Liver (tissue), 10 donors: ENCODE measurements at places on chromosomes 3 and 15.

DNA sequence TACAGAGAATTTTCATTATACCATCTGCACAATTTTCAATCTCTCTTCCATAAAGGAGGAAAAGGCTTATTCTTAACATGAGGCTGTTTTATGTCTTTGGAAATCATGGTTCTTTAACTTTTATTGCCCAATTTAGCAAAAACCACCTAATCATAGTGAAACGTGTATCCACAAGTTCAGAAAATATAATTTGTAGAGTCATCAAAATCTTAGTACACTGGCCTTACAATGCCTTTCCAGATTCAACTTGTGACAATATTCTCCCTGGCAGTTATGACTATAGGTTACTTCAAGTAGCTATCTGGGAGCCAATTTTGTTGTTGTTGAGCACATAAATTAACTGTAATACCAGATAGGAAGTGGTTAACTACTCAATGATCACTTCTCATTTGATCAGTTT, 10.9 kb downstream of the BNIP2 start:
- no peak for DNase-seq
- no peaks in the 10 kb centered on the region for H3K27me3 ChIP-seq
- H3K4me3 ChIP-seq = no peak overlapping the region
- peaks cover 35% of the 10 kb centered on the region for H3K36me3 ChIP-seq

- H3K27ac ChIP-seq = peak overlapping the region; percentile 89
- H3K4me1 ChIP-seq = peaks cover 30% of the 10 kb centered on the region
- no peaks in the 10 kb centered on the region for H3K27me3 ChIP-seq
- peak overlapping the region; percentile 58 for H3K4me3 ChIP-seq
- no peak for DNase-seq
- H3K36me3 ChIP-seq = no peaks in the 10 kb centered on the region
These were observed 443 bp upstream of the NR2F2 start for GRCh38 chr15:96330064-96330449.

GRCh38 chr3:125585595-125586223, 9.6 kb downstream of the OSBPL11 start:
- peaks cover 2% of the 10 kb centered on the region for H3K4me1 ChIP-seq
- no peak overlapping the region for H3K4me3 ChIP-seq
- H3K27ac ChIP-seq = no peak overlapping the region
- H3K27me3 ChIP-seq = no peaks in the 10 kb centered on the region

GRCh38 chr15:101579631-101580163, 72.5 kb downstream of the TM2D3 start:
- H3K4me1 ChIP-seq = no peaks in the 10 kb centered on the region
- H3K4me3 ChIP-seq = no peak overlapping the region
- no peaks in the 10 kb centered on the region for H3K36me3 ChIP-seq
- no peak overlapping the region for H3K27ac ChIP-seq
- no peaks in the 10 kb centered on the region for H3K27me3 ChIP-seq

DNA sequence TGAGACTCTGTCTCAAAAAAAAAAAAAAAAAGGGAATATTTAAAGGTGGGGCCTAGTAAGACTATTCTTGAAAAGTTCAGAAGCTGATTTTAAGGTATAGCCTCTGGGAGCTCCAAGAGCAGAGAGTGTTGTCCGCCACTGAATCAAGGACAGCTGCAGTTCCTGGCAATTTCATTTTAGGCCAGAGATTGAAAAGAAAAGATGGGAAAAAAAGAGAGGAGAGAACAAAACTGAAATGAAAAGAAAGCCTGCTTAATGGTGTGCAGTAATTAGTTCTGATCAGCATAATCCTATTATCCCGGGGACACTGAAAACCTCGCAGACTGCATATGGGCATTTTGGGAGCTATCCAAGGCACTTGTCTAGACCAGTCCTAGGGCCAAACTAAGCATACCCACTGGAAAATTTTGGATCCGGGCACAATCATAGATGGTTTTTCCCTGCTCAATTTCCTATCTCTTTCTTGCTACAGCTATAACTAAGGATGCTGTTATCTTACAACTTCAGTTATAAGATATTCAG, 43.2 kb downstream of the EHHADH start:
- DNase-seq = no peak
- no peaks in the 10 kb centered on the region for H3K27me3 ChIP-seq
- H3K4me1 ChIP-seq = no peaks in the 10 kb centered on the region
- H3K27ac ChIP-seq = no peak overlapping the region
- no peak overlapping the region for H3K4me3 ChIP-seq
- H3K36me3 ChIP-seq = peaks cover 24% of the 10 kb centered on the region

- DNase-seq = peak; percentile 38
- peaks cover 17% of the 10 kb centered on the region for H3K36me3 ChIP-seq
- peaks cover 39% of the 10 kb centered on the region for H3K4me1 ChIP-seq
- H3K27ac ChIP-seq = peak overlapping the region; percentile 46
- no peaks in the 10 kb centered on the region for H3K27me3 ChIP-seq
These were observed 94.8 kb downstream of the FLNB start for GRCh38 chr3:58102976-58103451.

DNA sequence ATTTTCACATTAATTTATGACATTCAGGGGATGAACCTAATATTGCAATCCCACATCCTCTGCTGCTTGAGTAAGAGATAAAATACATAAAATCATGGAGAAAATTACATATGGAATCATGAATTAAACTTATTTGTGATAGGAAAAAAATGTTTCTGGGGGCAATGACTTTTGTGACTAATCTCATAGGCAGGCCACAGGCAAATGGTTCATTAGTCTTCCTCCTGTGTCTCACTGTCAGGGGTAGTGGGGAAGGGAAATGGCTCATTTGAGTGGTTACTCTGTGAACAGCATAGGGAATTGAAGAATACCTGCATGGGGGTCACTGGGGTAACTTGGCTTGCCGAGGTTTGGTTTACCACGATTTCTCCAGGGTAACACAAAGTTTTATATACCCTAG, 72.0 kb downstream of the TFG start:
- no peak overlapping the region for H3K4me3 ChIP-seq
- no peaks in the 10 kb centered on the region for H3K4me1 ChIP-seq
- H3K27me3 ChIP-seq = no peaks in the 10 kb centered on the region
- no peaks in the 10 kb centered on the region for H3K36me3 ChIP-seq

DNA sequence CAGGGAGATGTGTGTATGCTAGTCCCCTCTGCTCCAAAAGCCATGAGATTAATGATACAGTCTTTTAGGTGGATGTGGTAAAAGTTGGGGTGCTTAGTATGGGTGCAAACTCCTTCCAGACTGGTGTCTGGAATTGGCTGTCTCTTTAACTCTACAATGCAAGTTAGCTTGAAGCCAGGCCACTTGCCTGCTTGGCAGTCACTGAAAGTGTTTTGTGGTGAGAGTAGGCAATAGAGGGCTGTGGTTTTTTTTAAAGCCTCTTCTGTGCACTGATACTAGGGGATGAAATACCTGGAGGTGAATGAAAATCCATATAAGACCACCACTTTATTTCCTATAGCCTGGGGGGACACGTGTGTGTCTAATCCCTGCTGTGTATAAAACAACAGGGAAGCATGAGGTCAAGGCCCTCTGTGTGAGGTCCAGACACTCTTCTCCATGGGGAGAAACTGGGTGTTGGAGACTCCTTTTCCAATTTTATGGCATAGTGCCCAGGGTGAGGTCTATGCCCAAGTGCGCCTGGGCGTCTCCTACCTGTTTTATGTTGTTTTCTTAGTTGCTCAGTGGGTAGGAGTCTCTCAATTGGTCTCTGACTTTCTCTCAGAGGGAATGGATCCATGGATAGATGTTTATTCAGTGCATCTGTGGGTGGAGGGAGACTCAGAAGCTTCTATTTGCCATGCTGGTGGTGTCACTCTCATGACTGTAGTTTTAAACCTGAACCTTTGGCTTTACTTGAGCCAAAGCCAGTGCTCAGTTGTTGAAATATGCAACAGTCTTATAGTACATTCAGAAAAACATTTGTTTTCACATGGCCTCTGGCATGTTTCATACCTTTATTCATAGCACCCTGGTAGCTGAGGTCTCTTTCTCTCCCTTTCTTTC, 327.8 kb upstream of the ATP11B start:
- H3K27ac ChIP-seq = no peak overlapping the region
- no peak for DNase-seq
- H3K36me3 ChIP-seq = no peaks in the 10 kb centered on the region
- H3K4me1 ChIP-seq = no peaks in the 10 kb centered on the region
- H3K4me3 ChIP-seq = no peak overlapping the region
